ENCODE measurements at places on chromosomes 2 and 18.

GRCh38 chr2:74384051-74384450 lies 3.9 kb upstream of the DCTN1 start:
- DNase-seq, result no peak

GRCh38 chr2:223243233-223243632 lies 191.2 kb downstream of the KCNE4 start:
- DNase-seq, result no peak

DNA sequence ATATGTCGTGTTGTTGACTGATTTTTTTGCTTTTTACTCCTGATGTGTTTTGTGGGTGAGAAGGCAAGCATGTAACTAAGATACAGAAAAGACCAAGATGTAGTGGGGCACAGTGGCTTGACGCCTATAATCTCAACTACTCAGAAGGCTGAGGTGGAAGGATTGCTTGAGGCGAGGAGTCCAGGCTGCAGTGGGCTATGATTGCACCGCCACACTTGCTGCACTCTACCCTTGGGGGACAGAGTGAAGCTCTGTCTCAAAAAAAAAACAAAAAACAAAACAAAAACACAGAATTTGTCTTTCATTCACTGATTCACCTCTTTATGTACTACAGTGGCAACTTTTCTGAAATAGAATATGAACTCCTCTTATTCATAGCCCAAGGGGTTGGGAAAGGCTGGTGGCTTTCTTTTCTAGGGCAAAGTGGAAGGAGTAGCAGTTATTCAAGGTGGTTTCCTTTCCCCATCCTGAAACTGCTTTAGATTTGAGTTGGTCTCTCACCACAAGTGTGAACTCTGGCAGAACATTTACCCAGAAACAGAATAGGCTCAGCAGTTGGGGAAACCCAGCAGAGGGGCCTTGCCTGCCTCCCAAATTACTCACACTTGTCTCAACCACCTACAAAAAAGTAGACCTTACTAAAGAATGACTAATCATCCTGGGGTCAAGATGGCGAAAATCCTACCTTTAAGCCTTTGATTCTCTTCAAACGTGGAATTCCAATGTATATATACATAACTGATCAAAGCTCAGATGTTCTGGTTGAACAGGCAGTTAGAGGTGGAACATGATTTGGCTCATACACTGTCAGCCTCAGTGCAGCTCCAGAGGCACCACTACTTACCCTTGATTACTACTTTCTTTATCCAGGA lies 6.5 kb downstream of the TANK start:
- DNase-seq, result no peak

GRCh38 chr2:96734880-96735583 lies 4.8 kb downstream of the LMAN2L start:
- DNase-seq, result no peak

DNA sequence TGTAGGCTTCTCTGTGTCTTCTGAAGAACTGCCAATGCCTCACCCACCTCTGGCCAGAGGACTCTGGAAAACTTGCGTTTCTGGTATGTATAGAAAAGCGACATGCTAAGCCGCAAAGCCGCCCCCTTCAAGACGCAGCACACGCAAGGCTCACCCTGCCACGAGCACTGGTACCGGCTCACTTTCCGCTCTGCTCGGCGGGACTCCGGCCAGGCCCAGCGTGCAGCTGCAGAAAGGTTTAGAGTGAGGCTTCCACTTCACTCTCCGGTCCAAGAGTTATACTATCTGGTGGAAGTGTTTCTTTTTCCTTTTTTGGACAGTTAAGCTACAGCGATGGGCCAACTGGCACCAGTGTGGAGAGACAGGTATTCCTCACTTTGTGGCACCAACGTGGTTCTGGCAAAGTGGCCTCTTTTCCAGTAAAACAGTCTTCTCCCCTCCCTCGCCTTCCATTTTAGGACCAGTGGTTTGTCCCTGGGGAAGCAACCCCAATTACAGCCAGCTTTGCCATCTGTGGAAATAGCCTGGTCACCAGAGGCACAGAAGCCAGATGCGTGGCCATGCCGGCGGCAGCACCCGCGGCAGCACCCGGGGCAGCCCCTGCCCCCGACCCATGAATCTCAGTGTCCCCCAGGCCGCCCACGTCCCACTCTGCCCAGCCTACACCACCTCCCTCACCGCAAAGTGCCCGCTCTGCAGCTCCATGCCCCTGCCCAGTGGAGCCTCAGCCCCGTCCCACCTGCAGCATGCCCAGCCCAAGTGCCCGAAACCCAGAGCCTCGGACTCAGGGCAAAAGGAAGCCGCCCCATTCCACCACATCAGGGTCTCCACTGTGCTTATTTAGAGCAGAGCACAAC lies 91.6 kb upstream of the CTDP1 start:
- DNase-seq, result no peak

DNA sequence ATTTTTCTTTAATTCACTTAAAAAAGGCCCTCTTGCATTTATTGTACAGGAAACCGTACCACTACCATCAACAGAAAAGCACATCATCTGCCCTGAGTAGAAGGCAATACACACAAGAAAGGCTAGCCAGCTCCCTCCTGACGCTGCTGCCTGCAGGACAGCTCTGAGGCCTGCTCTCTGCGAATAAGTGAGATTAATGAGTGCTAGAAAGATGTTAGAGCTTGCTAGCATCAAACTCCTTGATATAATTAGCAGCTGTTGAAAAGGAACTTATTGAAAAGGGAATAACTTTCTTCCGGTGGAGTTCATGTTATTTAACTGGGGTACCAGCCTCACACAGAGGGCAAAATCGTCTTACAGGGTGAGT lies 56.1 kb downstream of the INHBB start:
- no peak for DNase-seq

Measured in retinal pigment epithelial cell (primary cell).